Umbilical cord (tissue), 2 donors: ENCODE measurements at places on chromosomes 4 and X.
A peak's percentile ranks its signal among the peaks of the same experiment; 100 is the strongest.

GRCh38 chr4:25775166-25775565 lies 87.6 kb downstream of the SEL1L3 start:
- DNase-seq, result no peak

DNA sequence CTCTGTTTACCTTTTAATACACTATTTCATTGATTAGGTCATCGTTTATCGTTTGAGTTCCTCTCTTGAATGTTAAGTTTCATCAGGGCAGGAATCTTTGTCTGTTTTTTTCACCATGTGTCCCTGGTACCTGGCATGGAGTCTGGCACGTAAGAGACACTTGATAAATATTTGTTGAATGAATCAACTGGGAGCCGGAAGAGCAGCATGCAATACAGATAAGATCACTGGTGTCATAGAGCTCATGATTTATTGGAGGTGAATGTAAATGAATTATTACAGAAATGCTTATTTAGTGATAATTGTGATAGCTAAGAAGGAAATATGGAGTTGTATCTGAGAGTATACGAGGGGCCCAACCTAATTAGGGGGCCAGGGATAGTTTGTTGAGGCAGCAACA lies 62.8 kb downstream of the UCHL1 start:
- peak; percentile 50 for DNase-seq

DNA sequence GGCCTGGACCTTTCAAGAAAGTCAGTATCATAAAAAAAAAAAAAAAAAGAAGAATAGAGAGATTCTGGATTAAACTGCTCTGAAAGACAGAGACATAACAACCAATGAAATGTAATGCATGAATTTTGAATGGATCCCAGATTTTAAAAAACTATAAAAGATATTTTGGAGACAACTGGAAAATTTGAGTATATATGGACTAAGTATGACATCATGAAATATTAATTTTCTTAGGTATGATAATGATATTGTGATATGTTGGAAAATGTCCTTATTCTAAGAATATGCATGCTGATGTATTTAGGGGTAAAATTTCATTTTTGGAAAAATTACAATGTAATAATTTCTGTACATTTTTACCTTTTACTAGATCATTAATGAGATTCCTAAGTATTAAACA lies 52.6 kb downstream of the TBC1D19 start:
- no peak for DNase-seq

GRCh38 chr4:98557194-98557892 lies 101.1 kb downstream of the TSPAN5 start:
- DNase-seq, result no peak

GRCh38 chrX:6228720-6229119 lies at the start of gene NLGN4X:
TSS of gene NLGN4X (minus strand) at chrX:6228867. CDS start at chrX:6151466, 77,401 bp downstream.
- DNase-seq, result peak; percentile 23

DNA sequence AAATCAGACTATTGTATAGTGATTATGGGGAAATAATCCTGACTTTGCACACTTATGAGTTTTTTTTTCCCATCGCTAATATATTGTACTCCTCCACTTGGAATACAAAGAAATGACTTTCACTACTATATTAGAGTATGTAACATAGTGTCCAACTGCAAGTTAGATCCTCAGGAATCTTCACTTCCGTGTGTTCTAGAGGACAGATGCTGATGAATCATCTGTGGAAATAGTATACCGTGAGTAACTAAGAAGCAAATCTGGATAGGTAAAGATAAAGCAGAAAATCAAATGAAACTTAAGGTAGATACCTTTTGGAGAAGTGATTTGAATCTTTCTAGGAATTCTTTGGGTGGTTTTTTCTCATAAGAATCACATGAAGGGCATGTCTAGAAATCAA lies 8.3 kb downstream of the IL21 start:
- no peak for DNase-seq

- DNase-seq, result no peak
Observed at GRCh38 chr4:63123441-63123840, 1285.8 kb downstream of the TECRL start.

DNA sequence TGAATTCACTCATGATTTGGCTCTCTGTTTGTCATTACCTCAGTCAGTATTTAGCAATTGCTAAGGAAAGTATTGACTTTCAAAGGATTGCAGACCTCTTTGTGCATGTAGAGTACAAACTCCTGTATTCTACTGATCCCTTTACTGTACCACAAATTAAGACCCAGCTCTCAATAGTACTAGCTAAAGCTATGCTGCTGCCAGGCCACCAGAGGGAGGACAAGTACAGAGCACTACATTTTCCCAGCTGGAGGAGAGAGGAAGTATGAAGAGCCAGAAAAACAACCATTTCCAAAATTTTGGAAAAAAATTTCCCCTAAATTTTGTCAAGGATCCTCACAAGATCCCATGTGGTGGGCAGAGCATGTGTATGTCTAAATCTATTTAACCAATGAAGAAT lies 175.0 kb upstream of the MTMR8 start:
- DNase-seq, result no peak

DNA sequence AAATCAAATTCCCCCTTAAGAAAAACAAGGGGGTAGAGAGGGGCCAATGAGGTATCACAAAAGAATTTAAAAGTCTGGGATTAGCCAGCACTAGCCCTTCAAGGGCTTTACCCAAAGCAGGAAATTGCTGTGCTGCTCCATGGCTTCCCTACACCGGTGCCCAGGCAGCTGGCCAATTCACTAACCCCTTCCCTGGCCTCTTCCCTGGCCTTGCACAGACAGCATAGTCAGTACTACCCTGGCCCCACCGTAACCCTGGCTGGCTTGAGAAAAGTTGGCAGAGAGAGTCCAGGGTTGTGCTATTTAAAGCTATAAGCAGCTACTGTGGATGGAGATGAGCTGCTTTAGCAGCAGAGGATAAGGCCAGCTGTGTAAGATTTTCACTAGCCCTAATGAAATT lies 43.1 kb downstream of the ADAMTS3 start:
- DNase-seq, result peak; percentile 89

- DNase-seq, result no peak
Observed at GRCh38 chr4:67721315-67721769, 20.4 kb upstream of the UBA6 start.

DNA sequence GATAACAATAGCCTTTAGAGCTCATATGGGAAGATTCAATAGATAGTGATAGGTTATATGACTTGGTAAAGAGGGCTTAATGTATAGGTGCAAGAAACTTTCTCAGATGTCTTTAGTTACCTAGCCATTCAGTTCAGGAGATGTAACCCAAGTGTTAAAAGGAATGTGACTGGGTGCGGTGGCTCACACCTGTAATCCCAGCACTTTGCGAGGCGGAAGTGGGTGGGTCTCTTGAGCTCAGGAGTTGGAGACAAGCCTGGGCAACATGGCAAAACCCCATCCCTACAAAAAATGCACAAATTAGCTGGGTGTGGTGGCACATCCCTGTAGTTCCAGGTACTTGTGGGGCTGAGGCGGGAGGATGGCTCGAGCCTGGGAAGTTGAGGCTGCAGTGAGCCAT lies 7.9 kb downstream of the TET2 start:
- DNase-seq, result no peak

DNA sequence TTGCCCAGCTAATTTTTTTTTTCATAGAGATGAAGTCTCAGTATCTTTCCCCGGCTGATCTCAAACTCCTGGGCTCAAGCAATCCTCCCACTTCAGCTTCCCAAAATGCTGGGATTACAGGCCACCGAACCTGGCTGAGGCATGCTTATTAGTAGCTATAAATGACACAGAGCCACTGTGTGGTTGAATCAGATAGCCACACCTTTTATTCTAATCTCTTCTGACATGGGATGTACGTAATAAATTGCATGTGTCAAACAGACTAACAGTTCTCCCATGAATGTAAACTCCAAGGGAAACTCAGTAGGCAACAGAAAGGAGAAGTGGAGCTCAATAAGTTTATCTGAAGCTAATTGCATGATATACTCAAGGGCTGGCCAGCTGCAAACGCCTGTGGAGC lies 139.8 kb upstream of the VCX3A start:
- no peak for DNase-seq

GRCh38 chr4:26076896-26077295 lies 162.9 kb downstream of the SMIM20 start:
- DNase-seq, result no peak

GRCh38 chr4:112143781-112144180 lies 1.5 kb upstream of the FAM241A start:
- no peak for DNase-seq

DNA sequence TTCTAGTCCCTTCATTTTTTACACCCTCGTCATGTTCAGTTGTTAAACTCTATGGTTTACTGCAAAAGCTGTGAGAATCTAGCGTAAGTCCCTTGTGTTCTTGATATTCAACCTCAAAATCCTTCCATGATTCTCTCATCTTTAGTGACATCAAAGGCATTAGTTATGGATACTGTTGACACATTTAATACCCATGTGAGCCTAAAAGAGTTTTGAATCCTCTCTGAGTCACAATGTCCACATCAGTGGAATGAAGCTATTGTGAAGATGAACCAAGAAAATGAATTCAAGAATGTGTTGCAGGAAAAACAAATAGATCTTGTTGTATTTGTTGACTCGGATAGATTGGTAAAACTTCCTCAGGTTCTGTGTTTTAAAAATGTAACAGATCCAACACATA lies 394.7 kb upstream of the ATOH1 start:
- peak; percentile 7 for DNase-seq

DNA sequence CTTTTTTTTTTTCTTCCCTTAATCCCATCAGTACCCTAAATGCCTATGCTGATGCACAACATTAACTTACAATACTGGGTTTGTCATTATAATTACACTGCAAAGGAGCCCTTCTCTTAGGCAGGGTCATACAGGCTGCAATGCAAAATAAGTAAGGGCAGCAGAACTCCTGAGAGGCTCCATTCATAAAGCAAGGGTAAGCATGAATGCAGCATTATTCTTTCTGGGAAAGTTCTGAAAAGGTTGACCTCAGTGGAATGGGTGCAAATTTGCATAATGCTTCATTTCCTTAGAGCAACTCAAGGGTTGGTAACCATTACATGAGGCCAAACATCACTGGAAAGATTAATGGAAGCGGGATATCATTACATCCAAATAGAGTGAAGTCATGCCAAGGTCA lies 789.2 kb downstream of the KLHL13 start:
- DNase-seq, result no peak

DNA sequence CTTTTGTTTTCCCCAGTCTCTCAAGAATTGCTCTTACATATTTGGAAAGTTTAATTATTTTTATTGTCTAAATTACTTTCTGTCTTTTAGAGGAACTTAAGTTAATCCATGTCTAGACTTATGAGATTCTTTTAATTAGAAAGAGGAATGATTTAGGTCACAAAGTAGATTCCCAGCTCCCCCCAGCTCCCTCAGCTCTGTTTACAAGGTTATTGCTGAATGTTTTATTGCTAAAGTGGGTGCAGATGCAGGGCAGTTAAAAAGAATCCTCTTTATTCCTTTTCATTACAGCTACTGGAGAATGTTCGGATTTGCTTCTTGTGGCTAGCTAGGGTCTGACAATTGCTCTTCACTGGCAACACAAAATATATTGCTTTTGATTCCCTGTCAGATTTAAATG lies 33.7 kb upstream of the CCKAR start:
- no peak for DNase-seq

- peak; percentile 82 for DNase-seq
Observed at GRCh38 chr4:165520086-165520485, 141.3 kb downstream of the CPE start.

DNA sequence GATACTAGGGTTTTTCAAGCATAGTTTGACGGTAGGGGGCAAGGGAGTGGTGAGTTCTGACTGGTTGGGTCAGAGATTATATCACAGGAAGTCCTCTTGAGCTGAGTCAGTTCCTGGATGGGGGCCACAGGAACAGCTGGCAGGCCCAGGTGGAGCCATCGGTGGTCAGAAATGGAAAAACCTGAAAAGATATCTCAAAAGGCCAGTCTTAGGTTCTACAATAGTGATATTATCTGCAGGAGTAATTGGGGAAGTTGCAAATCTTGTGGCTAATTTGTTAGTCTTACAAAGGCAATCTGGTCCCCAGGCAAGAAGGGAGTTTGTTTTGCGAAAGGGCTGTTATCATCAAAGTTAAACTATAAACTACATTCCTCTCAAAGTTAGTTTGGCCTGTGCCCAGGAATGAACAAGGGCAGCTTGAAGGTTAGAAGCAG lies 159.3 kb downstream of the PTCHD1 start:
- no peak for DNase-seq

GRCh38 chrX:44432641-44433040 lies 89.2 kb upstream of the EFHC2 start:
- no peak for DNase-seq

DNA sequence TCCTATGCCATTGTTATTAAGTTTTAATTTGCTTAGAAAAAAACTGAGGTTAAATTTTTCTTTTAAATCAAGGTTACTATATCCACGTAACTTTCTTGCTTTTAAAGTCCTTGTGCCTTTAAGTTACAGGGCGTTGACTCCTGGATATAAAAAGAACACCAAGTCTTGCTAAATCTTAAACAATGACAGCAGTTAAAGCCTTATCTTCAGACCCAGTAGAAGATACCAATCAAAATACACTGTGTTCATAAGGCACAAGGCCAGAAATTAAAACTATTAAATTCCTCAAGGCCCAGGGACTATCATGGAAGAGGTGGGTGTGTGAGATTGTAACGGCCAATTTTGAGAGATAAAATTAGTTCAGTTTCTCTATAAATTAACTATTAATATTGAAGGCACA lies 60.4 kb downstream of the PAGE2 start:
- DNase-seq, result no peak

DNA sequence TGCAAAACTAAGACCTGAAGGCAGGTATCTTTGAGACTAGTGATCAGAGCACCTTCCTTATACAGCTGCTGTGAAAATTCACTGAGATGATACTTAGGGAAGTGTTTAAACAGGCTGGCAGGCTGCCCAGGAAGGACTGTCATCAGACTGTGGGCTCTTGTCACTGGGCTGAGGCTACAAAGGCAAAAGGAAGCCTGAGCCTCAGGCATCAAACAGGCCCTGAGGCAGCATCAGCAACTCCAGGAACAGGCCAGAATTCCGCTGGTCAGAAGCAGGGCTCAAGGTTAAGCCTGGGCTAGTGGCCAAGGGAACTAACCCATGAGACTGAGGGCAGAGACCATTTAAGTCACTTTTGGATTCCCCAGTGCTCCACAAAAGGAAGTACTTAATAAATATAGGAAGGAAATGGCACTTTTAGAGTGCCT lies 12.8 kb downstream of the PJA1 start:
- no peak for DNase-seq

DNA sequence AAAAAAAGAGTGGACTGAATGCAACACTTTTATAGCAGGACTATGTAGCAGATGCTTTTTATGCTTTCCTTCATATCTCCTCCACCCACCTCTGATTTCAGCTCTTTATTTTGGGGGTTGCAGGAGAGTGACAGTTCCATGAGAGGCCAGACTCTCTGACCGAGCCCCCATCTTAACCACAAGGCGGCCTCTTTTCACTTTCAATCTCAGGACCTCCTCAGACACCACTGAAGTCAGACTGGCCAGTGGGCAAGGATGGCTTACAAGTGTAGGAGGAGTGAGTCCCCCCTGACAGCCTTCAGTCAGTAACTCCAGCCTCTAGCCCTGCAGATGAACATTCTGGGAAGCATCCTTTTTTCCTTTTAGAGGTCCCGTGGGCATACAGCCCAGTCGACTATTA lies 140.8 kb downstream of the FRAS1 start:
- no peak for DNase-seq

DNA sequence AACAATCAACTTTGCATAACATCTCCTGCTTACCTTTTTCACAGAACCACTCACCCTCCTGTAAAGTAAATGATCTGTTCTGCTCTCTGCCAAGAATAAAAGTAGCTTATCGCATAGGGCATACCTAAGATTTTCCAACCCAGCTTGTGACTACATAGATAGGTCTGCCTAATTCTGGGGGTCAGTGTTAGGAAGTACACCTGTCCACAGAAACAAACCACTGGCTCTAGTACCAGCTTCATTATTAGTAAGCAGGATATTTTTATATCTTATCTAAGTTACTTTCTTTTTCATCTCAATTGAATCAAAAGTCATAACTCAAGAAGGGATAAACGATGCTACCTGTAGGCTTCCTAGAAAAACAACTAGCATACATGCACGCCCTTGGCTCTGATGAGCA lies 23.8 kb downstream of the CXCL1 start:
- DNase-seq, result no peak
